ENCODE measurements at places on chromosomes 16 and 17.

- no peak for DNase-seq
Measured at GRCh38 chr17:81435652-81436293, 40.5 kb downstream of the BAHCC1 start.

DNA sequence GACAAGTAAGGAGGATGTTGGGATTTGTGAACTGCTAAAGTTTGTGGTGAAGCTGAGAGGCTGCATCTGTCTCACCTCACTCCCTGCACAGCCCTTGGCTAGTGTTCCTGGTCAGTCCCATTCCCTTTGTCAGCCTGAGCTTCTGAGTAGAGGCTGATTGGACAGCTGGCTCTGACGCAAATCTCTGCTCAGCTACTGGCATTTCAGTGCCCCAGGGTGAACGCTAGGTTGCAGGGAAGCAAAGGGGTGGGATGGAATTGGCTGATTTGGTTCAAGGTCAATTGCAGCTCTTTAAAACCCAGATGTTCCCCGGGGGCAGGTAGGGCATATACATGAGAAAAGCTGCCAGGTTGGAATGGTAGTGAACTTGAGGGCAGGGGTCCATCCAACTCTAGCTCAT lies 23.1 kb upstream of the CNOT1 start:
- DNase-seq = no peak

DNA sequence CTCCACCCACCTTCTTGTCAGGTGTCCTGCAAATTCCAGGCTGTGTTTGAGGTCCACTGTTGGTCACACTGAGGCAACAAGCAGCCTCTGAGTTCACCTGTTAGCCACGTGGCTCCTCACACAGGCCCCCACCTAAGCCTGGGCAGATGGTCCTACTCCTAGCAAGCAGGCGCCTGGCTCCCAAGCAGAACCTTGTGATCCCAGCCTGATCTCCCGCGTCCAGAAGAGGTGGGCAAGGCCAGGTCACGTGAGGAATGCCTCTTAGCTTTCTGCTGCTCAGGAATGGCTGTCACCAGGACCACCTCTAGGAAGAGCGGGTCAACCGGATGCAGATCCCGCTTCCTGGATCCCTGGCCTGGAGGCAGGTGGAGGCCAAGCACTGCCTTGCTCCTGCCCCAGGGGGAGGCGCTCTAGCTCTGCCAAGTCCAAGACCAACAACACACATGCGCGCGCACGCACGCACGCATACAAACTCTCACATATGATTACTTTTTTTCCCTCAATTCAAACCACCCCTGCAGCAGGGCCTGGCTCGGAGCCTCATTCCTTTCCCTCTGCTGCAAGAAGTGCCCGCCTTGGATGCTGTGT lies 9.5 kb downstream of the CYB561 start:
- DNase-seq = no peak

DNA sequence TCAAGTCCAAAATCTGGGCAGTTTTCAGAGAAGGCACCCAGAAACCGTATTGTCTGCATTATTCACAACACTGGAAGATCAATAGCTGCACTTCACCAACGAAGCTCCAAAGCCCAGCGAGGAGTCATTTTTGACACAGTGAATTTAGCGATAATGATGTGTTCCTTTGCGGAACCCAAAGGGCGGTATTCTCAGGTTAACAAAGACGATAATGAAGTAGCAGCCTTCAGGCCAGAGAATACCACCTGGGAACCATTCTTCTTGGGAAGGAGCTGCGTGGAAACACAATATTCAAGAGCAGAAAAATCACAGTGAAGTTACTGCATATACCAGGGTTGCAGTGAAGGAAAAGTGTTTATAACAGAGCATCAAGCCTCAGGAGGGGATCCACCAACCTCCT lies 381.0 kb downstream of the TOX3 start:
- no peak for DNase-seq

GRCh38 chr16:3143598-3144320 lies 8.9 kb downstream of the ZNF213 start:
- peak; percentile 87 for DNase-seq
